ENCODE measurements at places on chromosomes 11 and 22. TPM values are rescaled to one million over a fixed set of nuclear protein-coding genes. Genes with fewer than 3 reads are reported as not detected.

The SHANK2 gene
- not detected for total RNA-seq

The TSPAN4 gene
- total RNA-seq: 16.0 TPM

The ANKK1 gene
- not detected for total RNA-seq

- no peak for DNase-seq
- no peaks in the 10 kb centered on the region for H3K4me1 ChIP-seq
- no peak overlapping the region for H3K4me3 ChIP-seq
These were observed 25.5 kb upstream of the BIRC3 start for GRCh38 chr11:102291831-102292230.

GRCh38 chr11:45621588-45621987 is 43.8 kb downstream of the CHST1 start:
- H3K27me3 ChIP-seq: peaks cover 11% of the 10 kb centered on the region
- no peaks in the 10 kb centered on the region for H3K4me1 ChIP-seq
- H3K36me3 ChIP-seq: no peaks in the 10 kb centered on the region
- H3K27ac ChIP-seq: no peak overlapping the region

GRCh38 chr22:45997777-45998637 is 21.0 kb upstream of the WNT7B start:
- peaks cover 39% of the 10 kb centered on the region for H3K4me1 ChIP-seq
- no peaks in the 10 kb centered on the region for H3K27me3 ChIP-seq
- peak overlapping the region; percentile 59 for H3K27ac ChIP-seq
- H3K36me3 ChIP-seq: no peaks in the 10 kb centered on the region
- no peak for DNase-seq

DNA sequence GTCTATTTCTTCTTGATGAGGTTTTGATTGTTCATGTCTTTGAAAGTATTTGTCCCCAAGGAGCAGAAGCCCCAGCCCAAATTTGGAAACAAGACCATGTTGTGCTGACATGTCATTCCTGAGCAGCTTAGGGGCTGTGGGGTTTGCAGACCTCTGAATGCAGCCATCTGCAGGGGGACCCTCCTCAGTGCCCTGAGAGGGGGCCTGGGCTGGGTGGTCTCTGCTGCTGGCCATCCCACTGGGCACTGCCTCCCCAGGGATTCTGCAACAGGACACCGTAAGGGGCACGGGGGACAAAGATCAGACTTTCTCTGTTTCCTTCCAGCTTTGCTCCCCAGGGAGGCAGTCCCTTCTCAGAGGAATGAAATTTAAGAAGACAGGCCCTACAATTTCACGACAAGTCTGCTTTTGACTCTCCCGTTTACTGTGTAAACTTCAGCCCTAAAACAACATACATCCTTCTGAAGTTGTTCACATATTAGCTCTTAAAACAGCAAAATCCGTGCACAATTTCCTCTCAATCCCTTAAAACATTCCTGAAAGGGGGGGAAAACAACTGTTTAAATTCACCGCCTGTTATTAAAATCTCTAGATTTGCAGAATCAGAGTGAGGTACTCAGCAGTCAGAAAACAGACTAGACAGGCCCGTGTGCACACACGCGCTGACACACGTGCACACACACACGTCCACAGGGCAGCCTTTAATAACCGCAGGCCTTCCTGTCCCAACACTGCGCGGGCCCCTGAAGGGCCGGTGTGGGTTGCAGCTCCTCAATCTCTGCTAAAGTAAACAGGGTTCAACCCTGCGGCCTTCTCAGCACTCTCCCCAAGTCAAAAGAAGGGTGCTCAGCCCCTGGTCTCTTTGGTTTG is 109.8 kb downstream of the KCNQ1 start:
- peaks cover 3% of the 10 kb centered on the region for H3K27me3 ChIP-seq
- no peak overlapping the region for H3K27ac ChIP-seq
- no peaks in the 10 kb centered on the region for H3K4me1 ChIP-seq

DNA sequence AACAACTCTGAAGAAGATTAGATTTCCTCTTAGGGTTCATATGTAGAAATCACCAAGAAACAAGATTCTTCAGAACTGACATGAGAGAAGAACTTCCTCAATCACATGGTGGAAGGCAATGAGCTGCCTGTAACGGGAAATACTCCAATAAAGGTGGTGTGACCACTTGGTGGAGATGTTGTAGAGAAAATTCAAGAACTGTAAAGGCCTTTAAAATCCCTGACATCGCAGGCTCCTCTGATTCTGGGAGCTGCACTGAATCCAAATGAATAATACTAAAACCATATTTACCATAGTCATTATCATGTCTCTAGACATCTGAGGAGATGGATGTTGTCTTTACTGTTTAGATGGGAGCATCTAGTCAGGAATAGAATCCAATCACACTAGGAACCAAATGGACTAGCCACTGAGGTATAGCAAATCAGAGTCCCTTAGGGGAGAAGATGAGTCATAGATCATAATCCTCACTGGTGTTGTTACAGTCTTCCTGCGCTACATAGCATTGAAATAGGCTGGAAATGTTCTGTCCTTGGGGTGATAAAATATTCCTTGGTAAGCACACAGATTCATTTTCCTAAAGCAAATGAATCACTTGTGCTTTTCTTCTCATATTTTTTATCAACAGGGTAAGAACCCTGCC is 321.6 kb upstream of the TENM4 start:
- H3K4me1 ChIP-seq: no peaks in the 10 kb centered on the region
- no peaks in the 10 kb centered on the region for H3K27me3 ChIP-seq
- H3K4me3 ChIP-seq: no peak overlapping the region

DNA sequence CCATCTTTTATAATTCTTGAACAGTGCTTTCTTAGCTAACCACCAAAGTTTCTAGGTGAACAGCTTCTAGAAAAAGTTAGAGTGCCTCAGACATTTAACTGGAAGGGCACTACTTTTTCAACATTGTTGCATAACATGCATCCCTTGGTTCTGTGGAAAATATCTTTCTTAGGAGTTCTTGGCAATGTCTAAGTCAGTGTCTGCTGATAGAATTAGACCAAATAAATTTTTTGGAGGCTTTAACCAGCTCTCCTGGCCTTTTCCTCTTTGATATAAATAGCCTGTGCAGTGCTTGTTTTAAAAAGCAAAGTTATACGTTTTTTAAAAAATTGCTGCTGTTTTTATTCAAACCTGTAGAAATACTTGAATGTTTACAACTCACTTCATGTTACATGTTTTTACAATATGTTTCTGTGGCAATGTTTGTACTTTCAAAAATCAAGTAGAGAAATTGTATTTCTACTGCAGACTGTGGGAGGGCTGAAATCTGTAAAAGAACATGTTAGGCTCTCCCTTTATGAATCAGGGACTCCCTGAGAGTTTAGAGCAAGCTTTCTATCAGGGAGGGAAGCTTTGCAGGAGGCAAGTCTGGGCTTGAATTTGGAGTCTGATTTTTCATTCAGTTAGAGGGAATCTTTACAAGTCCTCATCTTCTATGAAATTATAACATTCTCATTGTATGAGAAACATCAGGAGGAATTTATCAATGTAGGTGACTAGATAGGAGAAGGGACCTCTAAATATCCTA is 16.3 kb upstream of the PANX1 start:
- H3K4me1 ChIP-seq: no peaks in the 10 kb centered on the region
- no peak overlapping the region for H3K27ac ChIP-seq
- H3K36me3 ChIP-seq: no peaks in the 10 kb centered on the region
- H3K27me3 ChIP-seq: no peaks in the 10 kb centered on the region

DNA sequence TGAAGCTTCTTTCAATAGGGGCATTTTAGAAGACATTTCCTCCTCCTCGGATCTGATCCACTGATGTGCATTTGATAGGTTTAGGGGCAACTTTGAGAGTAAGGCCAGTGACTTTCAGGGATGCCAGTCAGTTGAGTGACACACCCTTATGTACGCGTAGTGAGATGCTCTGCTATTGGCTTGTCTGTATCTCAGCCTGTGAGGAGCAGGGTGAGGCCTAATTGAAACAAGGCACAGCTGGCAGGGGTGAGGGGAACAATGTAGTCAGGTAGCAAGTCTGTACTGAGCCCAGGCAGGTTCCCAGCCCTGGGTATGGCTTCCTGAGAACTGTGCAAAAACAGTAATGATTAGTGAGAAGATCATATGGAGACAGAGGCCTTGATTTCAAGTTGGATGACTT is 61.5 kb downstream of the STIM1 start:
- no peak overlapping the region for H3K27ac ChIP-seq
- no peaks in the 10 kb centered on the region for H3K27me3 ChIP-seq
- DNase-seq: no peak

GRCh38 chr11:5713695-5714094 is 22.6 kb upstream of the OR56B1 start:
- DNase-seq: no peak
- H3K27ac ChIP-seq: no peak overlapping the region
- H3K4me1 ChIP-seq: no peaks in the 10 kb centered on the region
- no peaks in the 10 kb centered on the region for H3K27me3 ChIP-seq
- H3K36me3 ChIP-seq: peaks cover 11% of the 10 kb centered on the region

Data from psoas muscle (tissue), 8 donors.